ENCODE measurements at places on chromosomes 5 and 9.

DNA sequence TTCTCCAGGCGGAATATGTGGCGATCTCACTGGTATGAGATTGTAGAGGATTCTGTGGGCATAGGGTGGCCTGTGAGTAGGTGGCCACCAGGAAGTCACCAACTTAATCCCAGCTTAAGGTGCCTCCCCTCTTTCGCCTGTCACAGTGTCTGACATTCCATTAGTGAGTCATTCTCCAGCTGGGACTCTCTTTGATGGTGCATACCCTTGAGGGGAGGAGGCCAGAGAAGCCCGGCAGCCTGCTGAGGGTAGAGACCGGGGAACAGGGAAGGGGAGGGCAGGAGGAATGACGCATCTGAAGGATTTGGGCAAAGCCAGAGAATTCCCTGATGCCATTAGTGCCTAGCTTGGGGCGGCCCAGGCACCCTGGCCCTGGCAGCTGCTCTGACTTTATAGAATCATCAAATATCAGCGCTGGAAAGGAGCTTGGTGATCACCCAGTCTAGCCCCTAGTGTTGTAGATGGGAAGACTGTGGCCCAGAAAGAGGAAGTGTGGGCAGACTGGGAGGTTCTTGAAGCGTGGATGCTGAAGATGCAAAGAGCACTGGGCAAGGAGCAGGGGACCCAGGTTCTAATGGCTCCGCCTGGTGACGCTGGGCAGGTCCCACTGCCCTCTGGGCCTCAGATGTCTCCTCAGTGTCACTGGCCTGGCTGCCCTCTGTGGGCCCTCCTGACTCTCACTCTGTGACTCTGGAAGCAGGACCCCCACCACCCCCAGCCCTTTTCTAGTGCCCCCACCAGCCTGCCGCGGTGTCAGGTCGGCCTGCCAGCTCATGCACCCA is 41.4 kb downstream of the DAB2IP start:
- peak; percentile 52 for DNase-seq

- no peak for DNase-seq
Observed at GRCh38 chr5:93145767-93146166, 435.3 kb downstream of the NR2F1-AS1 start.

GRCh38 chr9:73426269-73426668 is 274.6 kb downstream of the ANXA1 start:
- DNase-seq = no peak

GRCh38 chr5:150065886-150066285 is 20.5 kb downstream of the CSF1R start:
- DNase-seq = no peak

DNA sequence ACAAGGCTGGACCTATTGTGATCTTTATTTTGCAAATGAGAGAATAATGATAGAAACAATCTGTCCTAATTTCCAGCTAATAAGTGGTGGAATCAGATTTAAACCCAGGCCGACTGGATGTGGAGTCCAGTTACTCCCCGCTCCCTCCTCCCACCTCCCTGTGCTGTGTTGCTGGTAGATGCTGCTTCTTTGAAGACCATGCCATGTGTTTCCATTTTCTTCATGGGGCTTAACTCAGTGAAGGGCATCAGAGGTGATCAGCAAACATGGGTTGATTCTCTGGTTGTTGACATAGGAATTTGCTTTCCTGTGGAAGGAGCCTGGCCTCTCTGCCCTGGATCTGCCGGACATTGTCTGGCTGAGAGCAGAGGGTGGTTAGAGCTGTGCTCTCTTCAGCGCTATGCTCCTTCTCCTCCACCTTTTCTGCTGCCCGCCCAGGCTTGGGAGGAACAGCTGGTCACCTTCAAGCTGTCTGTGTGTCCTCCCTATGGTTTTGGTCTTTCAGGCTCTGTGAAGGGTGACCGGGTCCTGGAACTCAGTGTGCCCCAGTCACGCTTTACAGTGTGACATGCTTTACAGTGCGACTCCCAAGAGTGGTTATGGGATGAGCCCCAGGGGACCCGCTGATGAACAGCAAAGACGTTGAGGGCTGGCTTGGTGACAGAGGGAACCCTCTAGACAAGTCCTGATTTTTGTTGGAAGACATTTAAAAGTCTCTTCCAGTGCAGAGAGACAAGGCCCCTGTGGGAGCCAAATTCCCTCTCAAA is 68.4 kb upstream of the RPS23 start:
- DNase-seq = no peak

DNA sequence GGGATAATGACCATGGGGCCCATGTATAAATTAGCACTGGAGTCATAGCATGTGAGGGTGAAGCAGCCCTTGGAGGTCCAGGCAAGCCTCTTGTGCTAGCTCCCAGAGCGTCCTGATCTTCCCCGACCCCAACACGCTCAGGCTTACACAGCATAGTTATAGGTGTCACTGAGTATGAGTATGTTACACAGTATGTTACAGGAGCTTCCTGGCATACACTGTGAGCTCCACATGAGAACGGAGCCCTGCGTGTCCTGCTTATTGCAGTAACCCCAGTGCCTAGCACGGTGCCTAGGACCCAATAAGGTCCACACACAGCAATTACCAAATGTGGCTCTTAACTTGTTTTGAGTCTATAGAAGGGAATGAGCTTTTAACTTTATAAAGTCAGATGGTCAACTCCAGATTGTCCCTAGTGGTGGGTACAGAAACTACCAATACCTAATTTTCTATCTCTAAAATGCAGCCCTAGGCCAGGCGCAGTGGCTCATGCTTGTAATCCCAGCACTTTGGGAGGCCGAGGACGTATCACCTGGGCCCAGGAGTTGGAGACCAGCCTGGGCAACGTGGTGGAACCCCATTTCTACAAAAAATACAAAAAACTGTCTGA is 64.1 kb downstream of the PLAC8L1 start:
- DNase-seq = peak; percentile 18

DNA sequence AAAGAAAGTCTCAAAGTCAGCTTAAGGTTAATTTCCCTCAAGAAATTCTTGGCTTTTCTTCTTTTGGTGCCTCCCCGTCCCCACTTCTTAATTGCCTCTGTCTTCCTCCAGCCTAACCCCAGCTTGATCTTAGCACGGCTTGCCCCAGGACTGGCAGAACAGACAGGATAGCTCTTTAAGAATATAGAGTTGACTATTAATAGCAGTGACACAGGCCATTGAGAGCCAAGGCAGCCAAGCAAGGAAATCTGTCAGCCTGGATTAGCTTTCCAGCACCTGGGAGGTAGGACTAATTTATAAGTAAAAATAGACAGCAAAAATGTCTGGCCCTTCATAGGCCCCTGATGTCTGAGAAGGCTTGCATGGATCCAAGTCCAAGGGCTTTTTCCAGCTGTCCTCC is 384.6 kb upstream of the SLC30A5 start:
- DNase-seq = peak; percentile 65

GRCh38 chr5:147384346-147385193 is 125.3 kb downstream of the DPYSL3 start:
- DNase-seq = peak; percentile 88

DNA sequence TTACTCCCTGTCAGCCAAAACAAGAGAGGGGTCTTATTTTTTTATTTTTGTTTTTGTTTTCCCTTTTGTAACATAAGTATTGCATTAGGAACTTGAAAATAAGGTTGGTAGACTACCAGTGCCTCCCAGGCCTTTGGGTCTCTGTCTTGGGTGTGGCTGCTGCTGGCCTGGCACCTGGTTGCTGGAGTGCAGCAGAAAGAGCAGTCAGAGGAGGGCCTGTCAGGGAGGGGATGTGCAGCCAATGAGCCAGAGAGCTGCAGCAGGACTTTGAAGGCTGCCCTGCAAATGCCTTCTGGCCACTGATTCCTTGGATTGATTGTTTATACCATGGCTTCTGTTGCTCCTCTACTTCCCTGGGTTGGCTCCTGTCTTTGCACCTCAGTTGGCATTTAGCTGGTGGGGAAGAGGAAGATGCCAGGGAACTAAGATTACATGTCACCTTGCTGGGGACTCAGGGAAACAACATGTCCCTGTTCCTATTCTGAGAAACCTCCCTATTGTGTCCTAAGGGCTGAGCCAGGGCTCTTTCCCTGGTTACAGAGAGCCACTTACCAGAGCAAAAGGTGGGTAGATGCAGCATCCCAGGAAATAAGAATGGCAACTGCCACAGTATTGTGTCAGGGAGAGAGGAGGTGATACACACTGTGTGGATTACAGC is 66.6 kb downstream of the ANGPTL2 start:
- no peak for DNase-seq

GRCh38 chr5:159712672-159713071 is 203.6 kb upstream of the ADRA1B start:
- peak; percentile 54 for DNase-seq

DNA sequence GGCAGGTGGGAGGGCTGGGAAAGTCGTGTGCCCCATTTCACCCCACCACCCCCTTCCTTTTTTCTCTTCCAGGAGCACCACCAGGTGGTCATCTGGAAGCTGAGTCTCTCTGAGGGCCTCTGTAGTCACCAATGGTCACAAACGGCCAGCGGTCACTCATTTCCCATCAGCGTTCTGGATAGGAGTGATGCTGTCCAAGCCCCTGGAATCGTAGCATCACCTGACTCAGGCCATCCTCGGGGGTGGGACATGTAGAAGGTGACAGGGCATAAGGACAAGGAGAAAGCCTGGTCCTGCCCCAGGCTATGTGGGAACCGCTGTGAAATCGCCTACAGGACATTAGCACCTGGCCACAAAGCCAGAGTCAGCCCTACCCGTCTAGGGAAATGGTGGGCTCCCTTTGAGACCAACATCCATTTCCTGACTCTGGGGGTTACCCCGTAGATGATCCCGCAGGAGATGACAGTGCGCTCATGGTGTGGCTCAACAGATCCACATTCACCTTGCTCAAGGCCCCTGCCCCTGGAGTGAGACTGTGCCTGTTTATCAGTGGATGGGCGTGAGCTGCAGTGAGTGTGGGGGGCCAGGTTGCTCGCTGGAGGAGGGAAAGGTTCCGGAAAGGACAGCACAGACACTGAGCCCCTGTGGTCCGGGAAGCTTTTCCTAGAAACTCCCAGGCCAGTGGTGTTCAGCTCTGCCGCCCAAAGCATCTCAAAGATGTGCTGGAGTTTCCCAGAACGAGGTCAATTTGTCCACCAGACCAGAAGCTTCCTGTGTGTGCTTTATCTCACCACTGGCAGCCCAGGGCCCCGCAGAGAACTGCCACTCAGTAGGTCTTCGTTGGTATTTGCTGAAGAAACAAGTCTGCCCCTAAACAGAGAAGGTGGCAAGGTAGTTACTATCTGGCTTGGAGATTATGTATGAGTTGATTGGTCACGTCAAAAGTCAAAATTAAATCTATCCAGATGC is 61.1 kb upstream of the UNC5A start:
- no peak for DNase-seq

- no peak for DNase-seq
Observed at GRCh38 chr5:6757414-6757969, 44.3 kb downstream of the TENT4A start.

GRCh38 chr9:16236882-16237281 is 633.6 kb downstream of the BNC2 start:
- no peak for DNase-seq

- no peak for DNase-seq
Observed at GRCh38 chr5:151199581-151200185, 24.2 kb downstream of the CCDC69 start.

- DNase-seq = no peak
Observed at GRCh38 chr9:38032266-38033110, 36.5 kb downstream of the SHB start.

DNA sequence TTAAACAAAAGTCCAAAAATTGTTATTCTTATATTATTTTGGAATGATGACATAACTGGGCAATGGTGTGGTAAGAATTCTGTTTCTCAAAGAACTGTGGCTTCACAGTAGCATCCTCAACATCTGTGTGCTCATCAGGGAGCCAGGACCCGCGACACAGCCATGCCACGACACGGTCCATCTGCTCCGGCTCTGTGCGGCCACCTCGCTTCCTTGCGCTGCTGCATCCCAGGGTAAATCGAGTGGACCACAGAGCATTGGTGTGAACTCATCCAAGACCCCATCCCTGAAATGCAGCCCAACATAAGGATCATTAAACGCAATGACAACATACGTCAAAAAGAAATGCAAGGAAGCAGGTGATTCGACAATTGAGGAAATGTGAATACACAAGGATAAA is 15.3 kb downstream of the WHRN start:
- DNase-seq = no peak

GRCh38 chr5:55691265-55692105 is 20.6 kb downstream of the SLC38A9 start:
- DNase-seq = peak; percentile 34

GRCh38 chr5:68320413-68320986 is 104.9 kb downstream of the PIK3R1 start:
- no peak for DNase-seq

DNA sequence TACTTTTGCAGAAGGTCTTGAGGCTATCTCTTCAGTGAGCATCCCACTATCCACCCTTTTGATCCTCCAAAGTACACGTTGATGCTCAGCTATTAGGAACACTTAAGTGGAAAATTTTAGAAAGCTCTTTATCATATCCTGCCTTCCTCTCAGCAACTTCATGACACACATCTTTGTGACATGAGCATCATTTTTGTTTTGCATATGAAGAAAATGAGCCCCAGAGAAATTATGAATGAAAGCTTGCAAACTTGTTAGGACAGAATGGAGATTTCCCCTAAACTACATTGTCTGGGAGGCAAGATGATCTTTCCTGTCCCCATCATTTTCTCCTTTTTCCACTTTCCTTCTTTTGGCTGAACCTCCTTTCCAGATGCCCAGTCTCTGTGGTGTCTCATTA is 239.4 kb upstream of the PIK3R1 start:
- DNase-seq = no peak

GRCh38 chr9:14909601-14909960 is 647 bp downstream of the FREM1 start:
- no peak for DNase-seq

DNA sequence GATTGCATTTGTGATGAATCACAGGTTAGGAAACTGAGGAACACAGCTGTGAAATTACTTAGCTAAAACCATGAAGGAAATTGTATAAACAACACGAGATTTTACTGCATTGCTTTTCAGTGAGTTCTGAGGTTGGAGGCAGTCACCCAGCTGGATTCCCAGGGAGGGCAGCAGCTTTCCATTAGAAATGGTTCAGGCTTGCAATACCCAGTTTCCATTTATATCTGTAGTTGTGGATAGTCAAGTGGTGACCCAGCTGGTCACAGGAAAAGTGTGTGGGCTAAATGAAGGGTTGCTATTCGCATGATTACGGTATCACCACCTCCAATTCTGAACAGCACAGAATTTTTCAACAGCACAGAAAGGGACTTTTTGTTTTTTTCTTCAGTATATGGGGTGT is 34.3 kb upstream of the SPATA31D4 start:
- no peak for DNase-seq

GRCh38 chr9:122276096-122276495 is 11.4 kb downstream of the MRRF start:
- DNase-seq = no peak

GRCh38 chr5:116237917-116238500 is 153.2 kb downstream of the COMMD10 start:
- DNase-seq = peak; percentile 13

Measured in NCI-H82 (cell line).